ENCODE measurements at places on chromosomes 6 and 20.
A peak's percentile ranks its signal among the peaks of the same experiment; 100 is the strongest.

- no peak for DNase-seq
These were observed 65.0 kb downstream of the FAM120B start for GRCh38 chr6:170371588-170371987.

GRCh38 chr6:117933471-117933870 is 26.4 kb downstream of the SLC35F1 start:
- DNase-seq: no peak

DNA sequence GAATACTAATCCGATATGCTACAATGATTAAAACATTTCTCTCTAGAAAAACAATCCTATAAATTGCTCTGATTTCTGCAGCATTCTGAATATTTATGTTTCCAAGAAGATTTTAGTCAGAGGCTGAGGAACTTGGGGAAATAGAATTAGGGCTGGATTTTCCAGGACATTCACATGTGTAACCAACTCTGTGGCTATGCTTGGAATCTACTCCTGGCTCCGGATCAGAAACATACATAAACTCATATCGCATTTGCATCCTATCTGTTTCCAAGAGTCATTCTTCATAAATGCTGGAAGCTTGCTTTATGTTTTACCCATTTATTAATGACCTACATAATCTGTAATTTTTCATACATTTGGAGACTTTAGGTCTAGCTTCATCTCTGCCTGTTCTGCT is 459.9 kb upstream of the MARCKS start:
- no peak for DNase-seq

- DNase-seq: peak; percentile 20
These were observed 2.3 kb upstream of the TUBB1 start for GRCh38 chr20:59016795-59017492.

- no peak for DNase-seq
These were observed 270.0 kb downstream of the ADGB start for GRCh38 chr6:146868671-146869209.

DNA sequence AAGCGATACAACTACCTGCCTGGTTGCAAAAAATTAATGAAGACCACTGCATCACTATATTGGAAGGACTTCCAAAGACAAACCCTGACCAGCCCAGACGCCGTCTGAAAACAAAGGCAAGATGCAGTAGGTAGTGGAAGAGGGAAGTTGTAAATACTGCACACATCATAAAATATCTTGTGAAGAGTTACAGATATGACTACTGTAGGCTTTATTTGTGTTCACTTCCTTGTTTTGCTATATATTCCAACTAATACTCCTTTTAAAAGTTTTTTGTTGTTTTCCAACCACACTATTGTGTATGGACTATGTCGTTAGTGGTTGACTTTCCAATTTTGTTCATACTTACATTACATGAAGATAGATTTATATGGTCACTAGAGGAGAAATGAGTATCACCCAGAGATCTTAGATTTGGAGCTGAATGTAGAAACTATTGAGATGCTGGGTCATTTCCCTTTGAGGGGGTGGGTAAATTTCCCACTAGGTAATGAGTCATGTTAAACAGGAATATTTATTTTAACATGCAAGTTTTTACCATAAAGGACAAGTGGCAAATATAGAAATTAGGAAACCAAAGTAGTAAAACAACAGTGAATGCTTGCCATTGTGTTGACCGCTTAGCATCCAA is 16.6 kb upstream of the TXLNB start:
- no peak for DNase-seq

GRCh38 chr6:108673602-108674001 is 112.9 kb downstream of the FOXO3 start:
- no peak for DNase-seq

DNA sequence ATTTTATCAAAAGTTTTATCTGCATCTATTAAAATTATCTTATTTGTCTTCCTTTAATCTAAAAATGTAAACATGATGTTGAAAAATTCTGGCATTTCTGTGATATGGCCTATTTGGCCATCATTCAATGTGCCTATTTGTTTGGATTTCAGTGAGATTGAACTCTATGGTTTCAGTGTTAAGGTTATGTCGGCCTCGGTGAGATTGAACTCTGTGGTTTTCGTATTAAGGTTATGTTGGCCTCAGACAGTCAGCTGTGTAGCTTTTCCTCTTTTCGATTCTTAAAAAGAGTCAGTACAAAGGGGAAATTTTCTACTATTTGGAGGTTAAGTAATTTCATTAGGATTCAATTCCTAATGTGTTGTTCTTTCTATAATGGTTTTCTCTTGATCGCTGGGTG is 320.6 kb downstream of the PACRG start:
- no peak for DNase-seq

- DNase-seq: peak; percentile 8
These were observed 1.1 kb upstream of the PHF10 start for GRCh38 chr6:169725125-169726048.

DNA sequence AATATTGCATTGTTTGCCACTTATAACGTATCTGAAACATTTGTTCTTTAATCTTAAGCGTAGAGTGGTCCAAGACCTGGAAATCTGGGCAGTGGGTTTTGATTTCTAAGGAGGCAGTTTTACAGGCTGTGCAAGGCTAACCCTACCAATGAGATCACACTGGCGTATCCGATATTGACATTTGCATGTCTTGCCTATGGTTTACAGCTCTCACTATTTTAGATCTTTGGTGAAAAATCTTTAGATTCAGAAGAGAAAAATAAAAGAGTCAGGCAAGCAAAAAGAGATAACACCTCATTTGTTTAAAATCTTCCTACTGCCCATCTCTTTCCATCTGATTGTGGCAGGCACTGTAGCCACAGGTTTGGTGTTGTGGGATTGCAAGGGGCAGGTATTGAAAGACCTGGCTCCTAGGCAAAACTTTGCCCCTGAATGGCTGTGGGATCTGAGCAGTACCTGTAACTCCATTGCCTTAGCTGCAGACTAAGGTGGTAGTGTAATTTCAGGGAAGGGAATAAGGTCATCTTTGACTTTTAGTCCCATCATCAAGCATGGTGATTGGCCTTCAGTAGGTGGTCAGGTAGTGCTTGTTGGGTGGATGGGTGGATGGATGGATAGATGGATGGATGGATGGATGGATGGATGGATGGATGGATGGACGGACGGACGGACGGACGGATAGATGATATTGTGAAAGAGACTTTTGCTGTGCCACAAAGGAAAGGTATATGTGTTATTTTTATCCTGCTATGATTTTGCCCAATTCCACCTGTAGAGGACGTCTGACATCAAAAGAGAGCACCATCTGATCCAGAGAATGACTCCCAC is 1.9 kb downstream of the TNFAIP3 start:
- DNase-seq: no peak
